Gastroesophageal sphincter (tissue), 4 donors: ENCODE measurements at places on chromosomes 3 and 15.

GRCh38 chr3:172557515-172558220, 34.4 kb upstream of the TNFSF10 start:
- ATAC-seq: peak; percentile 78

GRCh38 chr15:47445723-47446392, 271.4 kb upstream of the SEMA6D start:
- ATAC-seq: no peak

DNA sequence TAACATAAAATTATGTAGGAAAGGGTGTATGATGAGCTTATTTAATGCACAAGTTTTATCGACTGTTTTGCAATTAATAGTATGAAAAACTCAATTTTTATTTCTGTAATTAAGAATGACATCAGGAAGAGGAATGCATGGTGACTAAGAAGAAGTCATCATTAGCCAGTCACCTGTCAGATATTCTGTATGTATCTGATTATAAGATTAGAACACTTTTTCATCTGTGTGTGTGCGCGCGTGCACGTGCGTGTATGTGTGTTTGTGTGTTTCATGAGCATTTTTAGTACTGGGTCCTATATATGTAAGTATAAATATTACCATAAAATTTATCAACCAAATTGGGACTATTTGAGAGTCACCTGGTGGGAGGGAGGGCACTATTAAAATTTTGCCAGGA, 5.0 kb upstream of the ABHD2 start:
- no peak for ATAC-seq

DNA sequence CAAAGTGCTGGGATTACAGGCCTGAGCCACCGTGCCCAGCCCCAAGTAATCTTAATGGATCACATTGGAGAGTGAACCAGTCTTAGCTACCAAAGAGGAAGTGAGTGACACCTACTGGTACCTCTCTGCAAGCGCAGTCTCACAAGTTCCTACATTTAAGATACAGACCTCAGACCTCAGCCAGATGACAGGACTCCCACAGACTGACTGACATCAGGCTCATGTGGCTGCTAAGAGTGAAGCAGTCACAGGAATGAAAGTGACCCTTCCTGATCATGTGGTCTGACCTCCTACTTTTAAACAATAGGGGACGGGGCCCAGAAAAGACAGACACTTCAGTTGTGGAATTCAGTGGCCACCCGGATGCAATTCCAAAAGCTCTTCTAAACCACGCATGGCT, 36.3 kb upstream of the GNB5 start:
- ATAC-seq: peak; percentile 78

- ATAC-seq: no peak
Measured at GRCh38 chr15:100049483-100049882, 292.3 kb downstream of the ADAMTS17 start.

DNA sequence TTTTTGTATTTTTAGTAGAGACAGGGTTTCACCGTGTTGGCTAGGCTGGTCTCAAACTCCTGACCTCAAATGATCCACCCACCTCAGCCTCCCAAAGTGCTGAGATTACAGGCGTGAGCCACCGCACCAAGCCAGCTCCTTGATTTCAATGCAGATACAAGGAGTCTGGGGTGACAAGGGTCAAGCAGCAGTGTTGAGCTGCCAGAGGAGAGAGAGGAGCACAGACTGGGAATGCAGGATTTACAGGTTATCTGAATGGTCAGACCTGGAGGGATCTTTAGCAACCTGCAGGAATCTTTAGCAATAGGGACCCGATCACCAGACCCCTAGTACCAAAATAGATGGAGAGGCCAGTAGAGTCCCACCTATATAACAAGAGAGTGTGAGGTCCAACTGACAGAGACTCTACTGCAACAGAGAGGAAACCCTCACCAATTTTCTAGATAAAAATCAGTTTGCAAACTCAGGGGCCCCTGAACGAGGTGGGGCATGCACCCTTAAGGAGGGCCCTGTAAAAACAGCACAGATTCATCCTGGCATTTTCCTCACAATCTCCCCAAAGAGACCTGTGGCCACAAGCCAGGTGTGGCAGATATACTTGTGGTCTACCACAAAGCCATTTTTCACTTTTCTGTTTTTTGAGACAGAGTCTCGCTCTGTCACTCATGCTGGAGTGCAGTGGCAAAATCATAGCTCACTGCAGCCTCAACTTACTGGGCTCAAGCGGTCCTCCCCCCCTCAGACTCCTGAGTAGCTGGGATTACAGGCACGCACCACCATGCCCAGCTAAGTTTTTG, 10.7 kb upstream of the SHISA5 start:
- no peak for ATAC-seq

DNA sequence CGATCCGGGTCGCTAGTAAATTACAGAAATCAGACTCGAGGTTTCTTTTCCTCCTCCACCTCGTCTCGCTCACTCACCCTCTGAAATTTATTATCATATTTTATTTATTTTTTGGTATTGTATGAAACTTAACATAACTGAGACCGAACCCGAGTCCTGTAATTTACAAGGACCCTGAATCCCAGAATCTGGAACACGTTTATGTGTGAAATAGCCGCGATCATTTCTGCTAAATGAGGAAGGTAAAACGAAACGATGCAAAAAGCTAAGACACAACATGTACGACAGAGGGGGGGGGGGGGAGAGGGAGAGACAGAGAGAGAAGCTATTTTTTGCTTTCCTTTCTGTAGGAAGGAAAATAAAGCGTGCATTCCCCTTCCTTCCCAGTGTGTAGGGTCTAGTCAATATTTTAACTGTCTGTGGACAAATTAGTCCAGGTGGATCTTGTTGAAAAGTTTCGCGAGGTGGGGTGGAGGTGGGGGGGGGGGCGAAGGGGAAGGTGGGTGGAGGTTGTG, 1.6 kb downstream of the BBX start:
- ATAC-seq: no peak

- no peak for ATAC-seq
Measured at GRCh38 chr3:50172626-50173220, 17.6 kb downstream of the SEMA3F start.

GRCh38 chr3:130761730-130762311, 15.2 kb upstream of the PIK3R4 start:
- ATAC-seq: no peak

- no peak for ATAC-seq
Measured at GRCh38 chr15:86541540-86541939, 461.9 kb downstream of the AGBL1 start.

- ATAC-seq: no peak
Measured at GRCh38 chr15:63083541-63083940, 38.1 kb upstream of the LACTB start.

- ATAC-seq: no peak
Measured at GRCh38 chr15:98147415-98147814, 186.9 kb downstream of the ARRDC4 start.

GRCh38 chr3:105387122-105387751, 20.5 kb downstream of the ALCAM start:
- no peak for ATAC-seq

- ATAC-seq: no peak
Measured at GRCh38 chr3:66778777-66779176, 219.3 kb upstream of the KBTBD8 start.

DNA sequence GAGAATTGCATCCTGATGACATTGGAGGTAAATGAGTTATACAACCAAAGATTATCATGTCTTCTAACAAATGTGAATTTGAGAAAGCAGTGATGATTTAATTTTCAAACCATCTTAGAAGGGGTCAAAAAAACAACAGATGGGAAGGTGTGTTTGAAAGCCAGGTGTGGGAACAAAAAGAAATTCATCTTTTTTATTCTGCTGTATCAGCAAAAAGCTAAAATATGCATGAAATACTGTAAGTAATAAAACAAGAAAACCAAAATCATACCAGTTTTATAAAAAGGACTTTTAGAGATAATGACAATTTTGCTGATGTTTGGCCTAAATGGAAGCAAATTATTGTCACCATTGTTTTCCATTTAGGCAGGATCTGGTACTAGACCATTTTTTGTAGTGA, 145.5 kb downstream of the FBN1 start:
- no peak for ATAC-seq

- ATAC-seq: no peak
Measured at GRCh38 chr3:6551165-6551564, 309.8 kb upstream of the GRM7 start.

DNA sequence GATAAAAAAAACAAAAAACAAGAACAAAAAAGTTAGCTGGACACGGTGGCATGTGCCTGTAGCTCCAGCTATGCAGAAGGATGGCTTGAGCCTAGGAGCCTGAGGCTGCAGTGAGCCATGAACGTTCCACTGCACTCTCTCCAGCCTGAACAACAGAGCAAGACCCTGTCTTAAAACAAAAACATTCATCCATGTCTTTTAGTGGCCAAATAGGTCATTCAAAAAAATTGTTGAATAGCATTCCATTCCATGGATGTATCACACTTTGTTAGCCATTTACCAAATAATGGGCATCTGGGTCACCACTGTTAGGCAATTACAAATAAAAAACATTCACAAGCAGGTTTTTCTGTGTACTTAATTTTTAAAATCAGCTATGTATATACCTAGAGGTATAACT, 139.7 kb downstream of the STAG1 start:
- no peak for ATAC-seq

- ATAC-seq: no peak
Measured at GRCh38 chr15:56869573-56869972, 48.9 kb upstream of the TCF12 start.

GRCh38 chr3:189233225-189233858, 61.6 kb downstream of the TPRG1 start:
- peak; percentile 49 for ATAC-seq

DNA sequence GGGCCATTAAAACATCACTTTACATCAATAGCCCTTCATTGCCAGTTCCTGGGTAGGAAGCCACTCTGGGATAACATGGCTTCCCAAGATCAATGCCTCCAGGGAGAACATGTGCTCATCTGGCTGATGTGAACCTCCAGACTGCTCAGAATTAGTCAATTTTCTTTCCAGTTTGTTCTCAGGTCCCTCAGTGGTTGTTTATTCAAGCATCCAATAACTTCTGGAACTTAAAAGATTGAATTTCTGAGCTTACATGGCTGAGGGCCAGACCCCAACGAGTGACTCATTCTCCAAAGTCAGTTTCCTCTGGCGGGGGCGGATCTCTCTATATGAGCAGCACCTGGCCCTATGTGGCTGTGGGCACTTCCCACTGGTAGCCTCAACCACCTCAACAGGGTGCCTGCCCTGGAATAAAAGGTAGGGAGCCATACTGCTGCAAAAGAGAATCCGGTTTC, 34.0 kb downstream of the LYZL4 start:
- ATAC-seq: no peak

DNA sequence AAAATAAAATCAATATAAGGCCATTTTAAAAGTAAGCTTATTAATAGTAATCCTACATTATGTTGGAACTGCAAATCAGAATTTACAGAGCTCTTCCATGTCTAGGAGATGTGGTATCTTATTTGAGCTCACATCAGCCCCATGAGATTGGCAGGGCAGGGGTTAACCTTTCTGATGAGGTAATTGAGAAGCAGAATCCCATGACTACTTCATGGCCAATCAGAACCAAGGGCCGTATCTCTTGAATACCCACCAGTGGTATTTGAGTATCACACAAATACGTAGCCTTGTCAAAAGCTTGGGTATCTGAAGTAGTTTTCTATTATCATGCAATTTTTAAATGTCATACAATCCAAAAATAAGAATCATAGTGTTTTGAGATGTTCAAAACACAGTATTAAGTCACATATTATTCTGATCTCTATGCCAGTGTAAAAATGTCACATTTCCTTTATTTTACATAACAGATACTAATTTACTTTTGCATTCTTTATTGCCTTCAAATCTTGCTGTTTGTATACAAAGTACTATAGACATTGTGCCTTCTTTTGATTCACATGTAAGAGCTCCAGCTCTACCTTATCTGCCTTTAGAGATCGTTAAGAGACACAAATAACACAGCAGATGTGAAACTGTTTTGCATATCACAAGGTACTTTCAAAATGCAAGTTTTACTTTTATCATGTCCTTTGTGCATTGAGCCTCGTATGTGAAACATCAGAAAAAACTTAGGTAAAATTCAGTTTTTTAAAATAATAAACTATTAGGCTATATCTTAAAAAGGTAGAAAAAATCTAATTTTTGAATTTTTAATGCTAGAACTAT, 251.7 kb upstream of the GOLGA6L4 start:
- no peak for ATAC-seq

DNA sequence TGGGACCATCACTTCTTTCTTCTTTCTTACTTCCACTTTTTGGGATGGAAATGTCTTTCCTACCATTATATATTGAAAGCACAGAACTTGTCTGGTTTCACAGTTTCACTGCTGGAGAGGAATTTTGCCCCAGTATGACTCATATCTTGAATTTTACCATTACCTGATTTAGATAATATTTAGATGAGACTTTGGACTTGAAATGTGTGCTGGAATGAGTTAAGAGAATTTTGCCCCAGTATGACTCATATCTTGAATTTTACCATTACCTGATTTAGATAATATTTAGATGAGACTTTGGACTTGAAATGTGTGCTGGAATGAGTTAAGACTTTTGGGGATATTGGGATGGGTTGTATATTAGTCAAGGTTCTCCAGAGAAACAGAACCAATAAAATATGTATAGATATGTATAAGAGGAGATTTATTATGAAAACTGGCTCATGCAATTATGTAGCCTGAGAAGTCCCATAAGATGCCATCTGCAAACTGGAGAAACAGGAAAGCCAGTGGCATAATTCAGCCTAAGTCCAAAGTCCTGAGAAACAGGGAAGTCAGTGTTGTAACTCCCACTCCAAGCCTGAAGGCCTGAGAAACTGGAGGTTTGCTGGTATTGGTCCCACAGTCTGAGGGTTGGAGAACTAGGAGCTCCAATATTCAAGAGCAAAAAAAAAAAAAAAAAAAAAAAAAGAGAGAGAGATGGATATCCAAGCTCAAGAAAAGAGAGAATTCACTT, 1029.2 kb downstream of the EPHA3 start:
- ATAC-seq: no peak

DNA sequence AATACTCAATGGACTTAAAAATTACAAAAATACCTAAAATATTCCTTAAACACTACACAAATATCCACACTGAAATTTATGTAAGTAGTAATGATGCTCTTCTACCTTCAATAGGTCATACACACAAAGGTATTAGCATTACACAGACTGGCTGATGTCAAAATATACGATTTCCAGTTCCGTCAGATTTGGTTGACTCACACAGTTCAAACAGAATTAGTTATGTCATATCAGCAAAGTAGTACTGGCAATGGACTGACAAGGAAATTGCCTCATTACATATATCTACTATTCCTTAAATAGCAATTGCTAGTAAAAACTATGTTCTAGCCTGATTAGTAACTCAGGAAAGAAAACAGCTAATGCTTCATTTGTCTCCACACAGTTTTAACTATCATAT, 70.8 kb downstream of the ADAM10 start:
- ATAC-seq: no peak
